Endodermal cell (in vitro differentiated cells): ENCODE measurements at places on chromosomes 3 and 15.

DNA sequence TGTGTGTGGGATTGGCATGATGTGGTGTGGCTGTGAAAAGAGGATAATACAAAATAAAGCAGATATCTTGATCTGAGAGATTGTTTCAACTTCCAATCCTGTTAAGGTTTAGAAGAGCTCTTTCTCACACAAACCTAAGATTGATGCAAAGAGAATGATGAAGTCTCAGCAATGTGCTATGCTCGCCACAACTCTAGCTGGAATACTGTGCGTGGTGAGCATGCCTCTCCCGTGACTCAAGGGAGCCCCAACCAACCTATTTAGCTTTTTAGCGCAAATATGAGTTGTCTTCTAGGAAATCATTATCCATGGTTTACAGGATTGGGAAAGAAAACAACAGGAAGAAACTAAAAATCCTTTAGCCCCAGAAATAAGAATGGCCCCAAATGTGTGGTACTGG is 28.5 kb downstream of the BTLA start:
- DNase-seq, result no peak

DNA sequence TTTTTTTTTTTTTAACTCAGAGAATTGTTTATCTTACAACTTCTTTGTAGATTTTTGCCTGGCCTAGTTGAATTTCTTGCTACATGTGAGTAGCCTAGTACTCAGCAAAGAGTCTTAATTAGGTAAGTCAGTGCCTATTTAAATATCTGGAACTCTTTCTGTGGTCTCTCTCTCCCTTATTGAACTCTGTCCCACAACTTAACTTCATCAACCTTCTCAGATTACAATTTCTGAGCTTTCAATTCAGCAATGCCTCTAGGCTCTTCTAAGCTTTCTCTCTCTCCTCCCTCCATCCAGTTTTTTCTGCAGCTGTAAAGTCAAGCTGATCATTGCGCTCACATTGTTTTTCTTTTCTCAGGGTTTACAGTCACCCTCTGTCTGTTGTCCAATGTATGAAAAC is 517.6 kb upstream of the ROBO1 start:
- DNase-seq, result no peak

- DNase-seq, result no peak
These were observed 87.0 kb upstream of the LRTM1 start for GRCh38 chr3:55014906-55015305.

GRCh38 chr3:113156816-113157333 is 54.5 kb upstream of the BOC start:
- DNase-seq, result no peak

DNA sequence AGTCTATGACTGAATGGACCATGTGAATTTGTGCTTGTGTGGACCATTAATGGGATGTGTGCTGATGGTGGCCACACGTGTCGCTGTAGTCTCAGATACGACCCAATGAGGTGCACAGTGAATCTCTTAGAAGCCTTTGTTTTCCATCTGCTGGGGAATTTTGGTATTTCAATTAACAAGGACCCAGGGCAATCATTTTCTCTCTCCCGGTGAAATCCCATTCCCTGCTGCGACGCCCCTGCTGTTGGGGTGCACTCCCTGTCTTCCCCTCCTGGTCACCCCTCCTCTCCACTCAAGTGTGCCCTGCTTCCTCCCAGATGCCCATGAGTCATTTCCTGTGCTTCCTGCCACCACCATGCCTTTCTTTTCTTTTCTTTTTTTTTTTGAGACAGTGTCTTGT is 32.7 kb downstream of the EBLN2 start:
- peak; percentile 59 for DNase-seq

DNA sequence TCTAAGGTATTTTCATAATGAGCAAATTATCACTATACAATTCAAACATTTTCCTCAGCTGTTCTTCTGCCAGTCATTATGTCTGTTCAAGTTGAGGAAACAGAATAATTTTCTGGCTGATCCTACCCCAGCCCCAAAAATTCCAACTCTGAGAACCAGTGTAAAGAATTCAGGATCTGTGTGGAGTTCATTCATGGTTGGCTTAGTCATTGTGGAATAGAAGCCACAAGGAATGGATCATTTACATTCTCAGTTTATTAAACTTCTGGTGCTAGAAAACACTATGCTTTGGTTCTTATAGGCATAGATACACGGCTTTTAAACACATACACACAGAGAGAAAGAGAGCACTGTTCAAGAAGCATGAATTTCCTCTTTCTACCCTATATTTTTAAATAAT is 134.6 kb downstream of the CMSS1 start:
- no peak for DNase-seq

DNA sequence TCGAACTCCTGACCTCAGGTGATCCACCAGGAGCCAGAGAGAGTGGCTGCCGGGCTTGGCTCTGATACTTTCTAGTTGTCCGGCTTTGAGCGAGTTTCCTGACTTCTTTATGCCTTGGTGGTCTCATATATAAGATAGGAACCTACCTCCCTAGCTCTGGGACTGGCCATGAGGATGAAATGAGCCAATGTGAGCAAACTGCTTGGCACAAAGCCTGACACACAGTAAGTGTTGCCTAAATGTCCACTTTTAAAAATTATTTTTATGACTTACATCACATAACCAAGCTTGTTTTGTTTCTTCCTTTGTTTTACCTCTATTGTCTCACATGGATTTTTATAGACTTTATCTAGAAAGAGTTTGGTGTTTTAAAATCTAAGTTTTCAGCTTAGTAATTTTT is 42.1 kb upstream of the CCDC174 start:
- DNase-seq, result no peak

DNA sequence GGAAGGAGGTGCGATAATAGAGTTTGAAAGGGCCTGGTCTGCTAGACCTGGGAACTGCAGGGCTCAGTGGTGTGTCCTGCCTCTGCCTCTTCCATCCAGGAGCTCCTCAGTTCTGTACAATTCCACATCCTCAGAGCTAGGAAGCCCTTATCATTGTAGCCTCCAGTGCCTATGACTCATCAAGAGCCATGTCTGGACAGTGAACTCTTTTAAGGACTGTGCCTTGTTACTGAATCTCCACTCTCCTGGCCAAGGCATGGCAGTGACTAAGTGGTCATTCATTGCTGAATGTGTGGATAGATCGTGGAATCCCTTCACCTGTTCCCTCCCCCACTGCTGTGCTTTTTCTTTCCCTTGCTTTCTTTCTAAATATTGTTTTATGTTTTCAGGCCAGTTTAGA is 2.9 kb downstream of the TIMP4 start:
- no peak for DNase-seq

GRCh38 chr15:38479266-38479665 is 25.3 kb downstream of the FAM98B start:
- no peak for DNase-seq

DNA sequence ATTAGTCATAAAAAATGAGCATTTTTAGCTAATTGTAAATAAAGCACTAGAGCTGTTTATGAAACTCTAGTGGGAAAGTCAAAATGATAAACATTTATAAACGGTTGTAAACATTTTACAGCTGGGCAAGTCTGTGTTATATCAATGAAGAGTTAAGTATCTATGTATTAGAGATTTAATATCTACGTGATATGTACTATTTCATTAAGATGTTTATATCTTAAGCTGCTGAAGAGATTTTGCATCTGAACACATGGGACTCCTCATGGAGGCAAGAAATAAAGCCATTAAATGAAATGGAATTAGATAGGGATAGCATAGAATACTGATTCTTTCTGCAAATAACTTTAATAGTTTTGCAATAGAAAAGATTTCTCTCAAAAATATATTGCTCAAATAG is 23.0 kb upstream of the CAPN7 start:
- DNase-seq, result no peak

DNA sequence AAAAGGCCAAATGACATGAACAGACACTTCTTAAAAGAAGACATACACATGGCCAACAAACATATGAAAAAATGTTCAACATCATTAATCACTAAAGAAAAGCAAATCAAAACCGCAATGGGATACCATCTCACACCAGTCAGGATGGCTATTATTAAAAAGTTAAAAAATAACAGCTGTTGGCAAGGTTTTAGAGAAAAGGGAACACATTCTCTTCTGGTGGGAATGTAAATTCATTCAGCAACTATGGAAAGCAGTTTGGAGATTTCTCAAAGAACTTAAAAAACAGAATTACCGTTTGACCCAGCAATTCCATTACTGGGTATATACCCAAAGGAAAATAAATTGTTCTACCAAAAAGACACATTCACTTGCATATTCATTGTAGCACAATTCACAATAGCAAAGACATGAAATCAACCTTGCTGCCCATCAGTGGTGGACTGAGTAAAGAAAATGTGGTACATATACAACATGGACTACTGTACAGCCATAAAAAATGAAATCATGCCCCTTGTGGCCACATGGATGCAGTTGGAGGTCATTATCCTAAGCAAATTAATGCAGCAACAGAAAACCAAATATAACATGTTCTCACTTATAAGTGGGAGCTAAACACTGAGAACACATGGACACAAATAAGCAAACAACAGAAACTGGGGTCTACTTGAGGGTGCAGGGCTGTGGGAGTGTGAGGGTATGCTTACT is 190.7 kb upstream of the MCTP2 start:
- DNase-seq, result no peak

- no peak for DNase-seq
These were observed 19.5 kb downstream of the CD47 start for GRCh38 chr3:108071368-108071767.

DNA sequence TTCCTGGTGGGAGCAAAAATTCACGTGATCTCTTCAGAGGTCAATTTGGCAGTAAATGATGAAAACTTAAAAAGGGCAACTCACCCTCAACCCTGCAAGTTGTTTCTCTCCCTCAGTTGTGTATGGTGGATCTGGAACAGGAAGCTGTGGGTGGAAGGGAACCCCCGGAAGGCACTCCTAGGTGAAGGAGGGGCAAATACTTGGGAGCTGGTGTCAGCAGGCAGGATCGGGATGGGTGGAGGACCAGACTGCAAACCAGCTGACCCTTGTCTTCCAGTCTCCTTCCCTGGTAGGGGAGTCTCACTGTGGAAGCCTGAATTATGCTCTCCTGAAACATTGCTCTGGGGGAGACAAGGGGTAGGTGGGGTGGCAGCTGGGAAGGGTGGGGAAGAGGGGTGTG is 33.5 kb downstream of the PRR23E start:
- DNase-seq, result no peak

GRCh38 chr15:52348056-52348745 is 52.6 kb upstream of the MYO5C start:
- DNase-seq, result no peak

- DNase-seq, result no peak
These were observed 47.9 kb downstream of the TGFBR2 start for GRCh38 chr3:30654269-30654668.

DNA sequence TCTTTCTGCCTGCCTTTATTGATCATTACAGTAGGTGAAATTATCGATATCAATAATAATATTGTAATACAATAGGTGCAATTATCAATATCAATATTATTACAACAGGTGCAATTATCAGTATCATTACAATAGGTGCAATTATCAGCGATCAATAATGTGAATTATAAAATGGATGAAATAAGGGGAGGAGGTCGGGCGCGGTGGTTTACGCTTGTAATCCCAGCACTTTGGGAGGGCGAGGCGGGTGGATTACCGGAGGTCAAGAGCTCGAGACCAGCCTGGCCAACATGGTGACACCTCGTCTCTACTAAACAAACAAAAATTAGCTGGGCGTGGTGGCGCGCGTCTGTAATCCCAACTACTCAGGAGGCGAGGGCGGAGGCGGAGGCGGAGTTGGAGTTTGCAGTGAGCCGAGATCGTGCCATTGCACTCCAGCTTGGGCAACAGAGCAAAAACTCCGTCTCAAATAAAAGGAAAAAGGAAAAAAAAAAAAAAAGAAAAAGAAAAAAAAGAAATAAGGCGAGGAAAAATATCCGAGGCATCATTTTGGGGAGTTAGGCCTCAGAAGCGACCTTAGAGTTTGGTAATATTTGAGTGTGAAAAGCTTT is 611 bp upstream of the BNIP2 start:
- peak; percentile 91 for DNase-seq

DNA sequence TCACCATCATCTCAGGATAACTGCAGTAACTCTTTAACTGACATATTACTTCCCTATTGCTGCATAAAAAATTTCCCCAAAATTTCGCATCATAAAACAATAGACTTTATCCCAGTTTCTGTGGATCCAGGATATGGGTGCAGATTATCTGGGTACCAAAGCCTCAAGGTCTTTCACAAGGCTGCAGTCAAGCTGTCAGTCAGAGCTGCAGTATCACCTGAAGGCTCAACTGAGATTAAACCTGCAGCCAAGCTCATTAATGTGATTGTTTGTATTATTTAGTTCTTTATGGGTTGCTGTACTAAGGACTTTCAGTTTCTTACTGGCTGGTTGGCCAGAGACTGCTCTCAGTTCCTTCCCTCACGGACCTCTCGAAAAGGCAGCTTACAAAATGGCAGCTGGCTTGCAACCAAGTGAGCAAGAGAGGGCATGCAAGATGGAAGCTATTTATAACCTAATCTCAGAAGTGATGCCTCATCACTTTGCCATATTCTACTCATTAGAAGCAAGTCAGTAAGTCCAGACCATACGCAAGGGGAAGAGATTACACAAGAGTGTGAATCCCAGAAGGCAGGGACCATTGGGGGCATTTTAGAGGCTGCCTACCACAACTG is 54.9 kb downstream of the DCUN1D1 start:
- no peak for DNase-seq

GRCh38 chr15:80856809-80857377 is 77.7 kb downstream of the CEMIP start:
- peak; percentile 73 for DNase-seq

DNA sequence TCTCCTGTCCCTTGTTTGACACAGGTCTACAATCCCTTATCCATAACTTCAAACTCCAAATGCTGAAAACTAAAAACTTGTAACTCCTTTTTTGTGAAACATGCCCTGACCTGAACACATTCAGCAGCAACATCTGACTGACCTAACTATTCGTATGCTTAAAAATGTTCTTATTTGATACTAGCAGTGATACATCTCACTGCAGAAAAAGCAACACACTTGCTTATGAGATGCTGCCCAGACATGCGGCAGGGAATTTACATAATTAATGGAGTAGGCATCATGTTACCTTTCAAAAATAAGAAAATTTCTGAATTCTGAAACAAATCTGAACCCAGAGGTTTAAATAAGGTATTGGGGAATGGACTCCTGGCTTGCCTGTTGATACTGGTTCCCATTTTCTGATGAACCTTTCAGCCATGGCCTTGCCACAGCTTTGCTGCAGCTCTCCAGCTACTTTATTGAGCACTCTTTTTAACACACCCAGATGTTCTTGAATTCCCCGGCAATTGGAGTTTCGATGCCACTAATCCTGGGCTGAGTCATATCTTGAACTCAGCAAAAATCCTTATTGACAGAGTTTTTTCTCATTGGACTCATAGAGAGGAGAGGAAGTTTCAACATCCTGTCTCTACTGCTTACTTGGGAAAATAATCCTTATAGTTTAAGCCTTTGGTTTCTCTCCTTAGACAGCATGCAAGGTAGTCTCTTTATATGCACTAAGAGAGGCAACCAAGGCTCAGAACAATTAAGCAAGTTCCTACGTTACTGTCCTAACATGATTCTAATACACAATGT is 296.6 kb upstream of the LMCD1 start:
- no peak for DNase-seq

- peak; percentile 49 for DNase-seq
These were observed 357.8 kb upstream of the TBL1XR1 start for GRCh38 chr3:177554895-177555759.

GRCh38 chr3:126155280-126155640 is 25.1 kb downstream of the ALDH1L1 start:
- no peak for DNase-seq
